GM18507 (cell line): ENCODE measurements at places on chromosomes 3 and 15.

DNA sequence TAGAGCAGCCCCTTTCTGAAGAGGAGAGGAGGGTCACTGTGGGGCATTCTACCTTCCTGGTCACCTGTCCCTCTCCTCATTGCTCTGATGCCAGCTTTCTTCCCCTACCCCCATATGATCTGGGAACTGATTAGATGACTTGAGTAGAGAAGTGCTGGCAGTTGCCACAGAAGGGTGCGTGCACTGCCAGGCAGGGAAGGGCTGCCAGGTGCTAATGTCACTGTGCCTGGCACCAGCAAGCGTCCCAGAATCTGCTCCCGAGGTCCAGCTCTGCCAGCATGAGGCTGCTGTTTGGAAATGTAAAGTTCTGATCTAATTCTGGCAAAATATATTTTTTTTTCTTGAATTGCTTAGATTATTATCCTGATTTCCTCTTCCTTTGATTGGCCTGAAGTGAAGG, 52.8 kb downstream of the PPM1L start:
- DNase-seq: no peak

DNA sequence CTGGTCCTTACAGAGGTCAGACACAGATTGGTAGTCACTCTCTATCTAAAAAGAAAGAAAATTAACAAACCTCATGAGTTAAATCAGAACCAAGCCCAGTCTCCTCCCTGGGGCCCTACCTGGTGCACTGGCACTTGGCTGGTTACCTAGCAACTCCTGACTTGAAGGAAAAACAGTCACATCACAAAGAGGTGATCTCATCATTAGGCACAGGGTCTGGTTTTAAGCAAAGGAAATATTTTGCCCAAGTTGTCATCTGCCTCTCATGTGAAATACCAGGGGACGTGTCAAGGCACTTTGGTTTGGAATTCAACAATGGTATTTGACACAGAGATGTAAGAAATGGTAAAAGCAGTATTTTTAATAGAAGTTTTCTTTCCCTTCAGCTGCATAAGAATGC, 47.7 kb upstream of the FMN1 start:
- no peak for DNase-seq

DNA sequence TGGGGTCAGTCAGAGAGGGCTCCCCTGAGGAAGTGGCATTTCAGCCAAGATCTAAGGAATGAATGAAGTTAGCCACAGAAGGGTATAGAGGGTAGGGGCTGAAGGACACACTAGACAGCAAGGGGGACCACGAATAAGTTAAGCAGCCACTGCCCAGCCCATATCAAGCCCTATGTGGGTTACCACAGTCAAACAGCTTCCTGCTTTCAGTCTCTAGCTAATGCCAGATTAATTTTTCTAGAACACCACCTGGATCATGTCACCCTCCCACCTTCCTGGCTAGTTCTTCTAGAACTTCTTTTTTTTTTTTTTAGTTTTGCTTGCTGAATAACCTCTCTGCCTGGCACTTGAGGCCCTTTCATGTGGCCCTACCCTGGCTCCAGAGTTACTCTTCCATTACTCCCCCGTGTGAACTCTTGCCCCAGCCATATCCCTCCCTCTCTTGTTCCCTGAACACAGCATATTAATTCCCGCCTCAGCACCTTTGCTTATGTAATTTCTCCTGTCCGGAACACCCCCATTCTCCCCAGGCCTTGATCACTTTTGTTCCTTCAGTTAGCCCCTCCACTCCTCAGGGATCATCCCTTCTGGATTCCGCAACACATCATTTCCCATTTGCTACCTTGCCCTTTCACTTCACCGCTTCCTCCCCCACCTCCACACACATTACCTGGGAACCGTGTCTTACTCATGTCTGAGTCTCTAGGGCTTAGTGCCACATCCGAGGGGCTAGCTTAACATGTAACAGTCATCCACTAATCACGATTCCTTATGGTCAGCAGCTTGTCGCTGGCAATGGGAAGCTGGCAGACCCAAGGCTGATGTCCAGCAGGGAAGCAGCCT, 20.6 kb upstream of the BNC1 start:
- no peak for DNase-seq

DNA sequence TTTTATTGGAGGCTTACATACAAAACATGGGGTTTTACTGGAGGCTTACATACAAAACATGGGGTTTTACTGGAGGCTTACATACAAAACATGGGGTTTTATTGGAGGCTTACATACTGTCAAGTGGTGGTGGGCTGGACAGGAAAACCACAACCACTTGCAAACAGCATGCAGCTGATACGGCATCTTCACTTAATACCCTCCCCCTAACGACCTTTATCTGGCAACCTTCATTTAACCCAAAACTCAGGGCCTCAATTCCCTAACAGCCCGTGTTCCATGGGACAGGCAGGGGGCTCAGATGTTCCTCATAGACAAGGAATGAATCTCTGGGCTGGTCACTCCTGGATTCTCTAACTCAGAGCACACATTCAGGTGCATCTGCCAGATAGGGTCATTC, 137.1 kb downstream of the CD47 start:
- no peak for DNase-seq

DNA sequence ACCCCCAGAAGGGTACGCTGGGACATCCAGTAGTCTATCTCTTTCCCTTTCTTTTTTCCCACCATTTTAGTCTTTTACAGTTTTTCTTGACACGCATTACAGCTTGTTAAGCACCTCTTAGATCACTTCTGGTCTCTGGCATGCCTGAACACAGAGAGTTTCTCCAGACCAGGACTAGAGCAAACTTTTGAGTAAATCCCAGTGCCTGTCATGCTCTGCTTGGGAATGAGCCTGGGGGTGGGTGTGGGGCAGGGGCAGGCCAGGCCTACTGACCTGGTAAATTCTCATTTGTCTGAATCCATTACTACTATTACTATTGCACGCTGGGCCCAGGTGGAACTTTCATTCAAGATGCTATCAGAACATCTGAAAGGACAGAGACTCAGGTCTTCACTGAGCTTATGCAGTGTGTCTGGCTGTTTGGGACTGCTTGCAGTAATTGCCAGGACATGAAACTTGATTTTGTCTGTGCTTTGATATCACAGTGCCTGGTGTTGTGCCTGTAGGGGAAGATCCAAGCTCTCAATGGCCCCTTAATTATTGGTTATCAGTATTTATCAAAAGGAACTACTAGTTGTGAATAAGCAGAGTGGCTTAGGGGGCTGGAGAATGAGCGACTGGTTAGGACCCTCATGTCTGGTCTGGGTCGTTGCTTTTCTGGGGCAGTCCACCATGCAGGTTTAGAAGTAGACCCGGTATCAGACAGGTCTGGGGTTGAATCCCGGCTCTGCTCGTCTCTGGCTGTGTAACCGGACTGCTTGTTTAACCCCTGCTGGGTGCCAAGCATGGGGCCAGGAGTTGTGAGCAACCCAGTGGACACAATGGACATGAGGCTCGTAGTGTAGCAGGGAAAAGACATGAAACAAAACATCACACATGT, 196.1 kb upstream of the TLE3 start:
- no peak for DNase-seq

DNA sequence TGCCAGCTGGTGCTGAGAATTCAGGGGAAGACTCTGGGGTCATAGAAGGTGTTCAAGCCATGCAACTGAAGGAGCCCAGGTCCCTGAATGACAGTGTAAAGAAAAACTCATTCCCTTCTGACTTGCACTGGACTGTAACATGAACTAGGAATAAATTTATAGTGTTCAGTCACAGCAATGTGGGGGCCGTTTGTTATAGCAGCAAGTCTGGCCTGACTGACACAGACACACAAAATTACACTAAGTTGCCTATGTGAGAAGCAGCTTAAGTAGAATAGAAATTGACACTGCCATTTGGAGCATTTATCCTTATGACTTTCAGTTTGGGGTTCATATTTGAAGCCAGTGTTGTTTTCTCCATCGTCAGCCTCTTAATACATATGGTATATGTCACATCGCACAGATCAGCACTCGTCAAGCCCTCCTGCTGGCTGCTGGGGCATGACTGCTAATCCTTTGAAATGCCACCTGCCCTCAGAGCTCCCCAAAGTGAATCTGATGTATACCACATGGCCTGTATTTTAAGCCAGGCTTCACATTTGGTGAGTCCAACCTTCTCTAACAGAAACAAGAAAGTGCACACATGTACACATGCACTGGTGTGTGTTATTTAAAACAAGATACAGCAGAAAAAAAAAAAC, 17.1 kb upstream of the HEG1 start:
- no peak for DNase-seq

- DNase-seq: no peak
Measured at GRCh38 chr15:56533731-56534403, 68.9 kb upstream of the MNS1 start.

DNA sequence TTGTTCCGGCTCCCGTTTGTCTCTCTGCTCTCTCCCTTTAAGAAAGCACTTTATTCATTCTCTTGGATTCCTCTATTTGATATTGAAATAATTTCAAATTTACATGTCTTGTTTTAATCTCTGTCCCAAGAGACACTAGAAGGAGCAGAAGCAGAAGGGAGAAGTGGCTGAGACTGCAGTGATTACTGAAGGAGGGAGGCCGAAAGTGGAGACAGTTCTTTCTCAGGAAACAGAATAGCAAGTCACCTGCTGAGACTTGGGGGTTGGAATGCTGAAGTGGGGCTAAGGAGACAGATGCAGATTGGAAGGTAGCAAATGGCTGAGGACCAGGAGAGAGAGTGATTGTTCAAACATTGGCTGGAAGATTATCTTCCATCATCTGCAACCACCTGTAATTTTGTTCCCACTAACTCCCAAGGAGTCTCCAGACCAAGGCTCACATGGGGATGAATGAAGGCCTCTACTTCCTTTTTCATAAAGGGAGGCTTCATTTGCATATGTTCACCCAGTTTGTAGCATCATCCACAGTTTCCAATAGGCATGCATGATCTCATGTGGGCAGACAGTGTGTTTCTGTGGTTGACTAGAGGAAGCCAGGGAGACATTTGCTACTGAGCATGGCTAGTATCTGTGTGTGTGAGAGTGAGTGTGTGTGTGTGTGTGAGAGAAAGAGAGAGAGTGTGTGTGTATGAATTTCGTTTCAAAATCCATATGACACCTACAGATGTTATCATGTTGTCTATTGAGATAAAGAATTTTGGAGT, 24.0 kb downstream of the LTF start:
- peak; percentile 23 for DNase-seq

DNA sequence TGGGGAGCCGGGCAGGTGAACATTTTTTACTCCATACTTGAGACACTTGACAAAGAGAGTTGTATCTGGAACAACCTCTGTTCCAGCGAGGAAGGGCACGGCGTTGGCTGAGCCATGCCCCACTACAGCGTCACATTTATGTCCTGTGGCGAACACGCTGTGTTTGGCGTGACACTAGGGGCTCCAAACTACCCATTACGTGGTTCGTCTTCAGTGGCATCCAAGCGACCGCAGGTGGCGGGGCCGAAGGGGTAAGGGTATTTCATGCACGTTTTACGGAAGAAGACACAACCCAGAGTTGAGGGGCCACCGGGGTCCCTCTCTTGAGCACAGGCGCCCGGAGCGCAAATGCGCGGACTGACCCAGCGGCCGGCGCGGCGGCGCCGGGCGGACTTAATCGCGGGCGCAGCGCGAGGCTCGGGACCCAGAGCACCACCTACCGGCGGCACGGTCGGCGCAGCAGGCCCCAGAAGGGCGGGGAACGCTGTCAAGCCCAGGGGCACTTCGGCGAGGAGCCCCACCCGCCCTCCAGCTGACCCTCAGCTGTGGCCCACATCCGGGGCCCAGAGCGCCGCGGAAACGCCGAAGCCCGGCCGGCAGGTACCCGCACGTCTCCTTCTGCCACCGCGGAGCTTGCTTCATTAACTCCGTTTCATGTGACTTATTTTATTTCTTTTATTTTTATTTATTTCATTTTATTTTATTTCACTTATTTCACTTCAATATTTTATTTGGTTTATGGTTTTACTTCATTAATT, 36.4 kb upstream of the TRIM71 start:
- DNase-seq: peak; percentile 70

DNA sequence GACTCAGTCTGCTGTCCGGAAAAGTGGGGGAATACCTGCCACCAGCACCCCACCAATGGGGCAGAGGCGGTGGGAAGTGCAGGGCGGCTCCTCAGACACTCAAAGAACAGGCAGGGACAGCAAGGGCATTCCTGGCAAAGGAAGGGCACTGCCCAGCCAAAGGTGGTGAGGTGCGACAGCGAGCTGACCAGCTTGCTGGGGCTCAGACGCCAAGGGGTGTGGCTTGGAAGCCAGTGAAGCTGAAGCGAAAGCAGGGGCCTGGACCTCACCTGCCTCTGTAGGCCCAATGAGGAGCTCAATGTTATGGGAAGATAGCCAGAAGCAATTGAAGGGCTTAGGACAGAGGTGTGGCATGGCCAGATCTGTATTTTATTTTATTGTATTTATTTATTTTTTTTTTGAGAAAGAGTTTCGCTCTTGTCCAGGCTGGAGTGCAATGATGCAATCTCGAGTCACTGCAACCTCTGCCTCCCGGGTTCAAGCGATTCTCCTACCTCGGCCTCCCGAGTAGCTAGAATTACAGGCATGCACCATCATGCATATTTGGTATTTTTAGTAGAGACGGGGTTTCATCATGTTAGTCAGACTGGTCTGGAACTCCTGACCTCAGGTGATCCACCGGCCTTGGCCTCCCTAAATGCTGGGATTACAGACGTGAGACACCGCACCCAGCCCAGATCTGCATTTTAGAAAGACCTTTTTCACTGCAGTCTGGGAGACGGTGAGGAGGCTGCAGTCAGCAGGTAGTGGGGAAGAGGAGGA, 4.4 kb upstream of the LMAN1L start:
- DNase-seq: no peak

- no peak for DNase-seq
Measured at GRCh38 chr15:90062023-90062442, 40.2 kb downstream of the IDH2 start.

DNA sequence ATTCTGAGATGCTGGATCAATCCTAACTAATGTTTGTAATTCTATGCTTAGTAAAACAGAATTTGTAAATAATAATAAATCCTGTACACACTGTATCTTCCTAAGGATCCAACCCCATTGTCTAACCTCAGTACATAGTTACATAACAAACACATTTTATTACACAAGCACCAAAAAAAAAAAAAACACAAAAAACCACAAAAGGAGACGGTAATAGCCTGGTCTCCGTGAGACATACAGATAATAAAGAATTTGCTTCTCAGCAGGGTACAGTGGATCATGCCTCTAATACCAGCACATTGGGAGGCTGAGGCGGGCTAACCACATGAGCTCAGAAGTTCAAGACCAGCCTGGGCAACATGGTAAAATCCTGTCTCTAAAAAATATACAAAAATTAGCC, 558.7 kb downstream of the MAGI1 start:
- no peak for DNase-seq

DNA sequence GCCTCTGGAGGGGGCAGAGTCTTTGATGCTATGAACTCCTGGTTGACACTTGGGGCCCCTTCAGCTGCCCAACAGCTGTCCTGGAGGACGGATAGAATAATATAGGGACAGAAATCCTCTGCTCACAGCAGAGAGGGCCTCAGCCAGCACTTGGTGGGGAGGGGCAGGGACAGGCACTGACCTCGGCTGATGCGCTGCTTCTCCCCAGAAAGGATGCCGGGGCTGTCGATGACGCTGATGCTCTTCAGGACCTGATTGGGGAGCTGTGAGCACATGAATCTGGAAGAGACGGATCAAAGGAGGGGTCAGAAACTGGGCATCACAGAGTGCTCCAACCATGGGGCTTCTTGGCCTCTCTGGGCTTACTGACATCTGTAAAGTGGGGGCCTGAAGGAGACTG, 29.5 kb downstream of the EHD4 start:
- DNase-seq: no peak

- no peak for DNase-seq
Measured at GRCh38 chr3:181558870-181559269, 152.9 kb upstream of the SOX2 start.

GRCh38 chr3:177131927-177132636, 65.2 kb downstream of the TBL1XR1 start:
- DNase-seq: no peak
